CD4-positive, alpha-beta T cell treated with Interleukin-6 at 100 ng/mL for 8 hours (primary cell): ENCODE measurements at places on chromosomes 7 and 10.

- no peak for DNase-seq
Observed at GRCh38 chr10:114256008-114256765, 17.1 kb downstream of the VWA2 start.

- DNase-seq = no peak
Observed at GRCh38 chr10:122294511-122295450, 23.7 kb downstream of the BTBD16 start.

- no peak for DNase-seq
Observed at GRCh38 chr10:75845176-75845947, 413.9 kb downstream of the LRMDA start.

DNA sequence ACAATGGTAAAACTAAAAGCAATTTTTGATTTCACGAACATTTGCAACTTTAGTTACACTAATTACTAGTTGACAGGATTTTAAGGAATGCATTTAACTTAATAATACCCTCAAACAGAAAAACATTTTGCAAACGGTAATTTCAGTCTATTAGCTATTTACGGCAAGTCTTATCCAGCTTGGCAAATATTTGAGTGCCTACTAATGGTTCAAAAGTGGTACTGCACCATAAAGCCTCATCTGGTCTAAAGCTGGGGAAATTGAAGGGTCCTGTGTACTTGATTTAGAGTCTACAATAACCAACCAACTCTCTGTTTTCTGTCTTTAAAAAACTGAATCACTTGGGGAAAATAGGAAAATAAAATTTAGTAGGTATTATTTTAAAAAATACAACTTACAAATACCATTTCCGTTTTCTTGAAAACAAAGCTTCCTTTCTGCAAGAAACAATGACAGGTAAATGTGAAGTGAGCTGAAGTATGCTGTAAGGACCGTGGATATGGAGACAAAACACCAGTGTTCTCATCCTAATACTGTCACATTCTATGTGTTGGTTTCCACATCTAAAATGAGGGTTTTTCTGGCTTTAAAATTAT, 142.3 kb downstream of the VPS50 start:
- no peak for DNase-seq

DNA sequence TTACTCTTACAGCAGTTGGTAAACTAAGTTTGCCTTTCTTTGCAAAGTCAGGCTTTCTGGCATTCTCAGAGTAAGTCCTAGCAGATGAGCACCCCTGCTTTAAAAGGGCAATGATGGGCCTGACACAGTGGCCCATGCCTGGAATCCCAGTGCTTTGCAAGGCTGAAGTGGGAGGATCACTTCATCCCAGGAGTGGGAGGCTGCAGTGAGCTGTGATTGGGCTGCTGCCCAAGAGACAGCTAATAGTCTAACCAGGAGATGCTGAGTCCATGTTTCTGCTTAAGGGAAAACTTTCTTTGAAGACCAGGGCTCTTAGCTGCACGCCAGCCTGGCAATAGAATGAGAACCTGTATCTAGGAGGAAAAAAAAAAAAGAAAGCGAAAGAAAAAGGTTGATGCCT, 100.2 kb upstream of the MPP7 start:
- no peak for DNase-seq

DNA sequence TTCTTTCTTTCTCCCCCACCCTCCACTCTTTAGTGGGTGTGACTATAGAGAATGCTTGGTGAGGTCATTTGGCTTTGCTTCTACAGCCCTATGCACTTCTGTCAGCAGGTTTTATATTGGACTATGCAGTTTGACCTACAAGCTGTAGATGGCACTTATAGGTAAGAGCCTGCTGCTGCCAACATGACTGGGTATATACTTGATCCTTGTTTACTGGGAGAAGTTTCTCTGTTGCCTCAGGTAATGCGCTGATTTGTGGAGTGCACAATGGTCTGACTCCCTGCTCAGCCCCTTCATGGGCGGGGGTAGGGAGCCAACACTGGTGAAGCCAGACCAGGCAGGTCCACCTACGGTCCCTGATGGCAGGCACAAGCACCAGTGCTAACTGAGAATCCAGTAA, 33.7 kb upstream of the C7orf33 start:
- DNase-seq = no peak

DNA sequence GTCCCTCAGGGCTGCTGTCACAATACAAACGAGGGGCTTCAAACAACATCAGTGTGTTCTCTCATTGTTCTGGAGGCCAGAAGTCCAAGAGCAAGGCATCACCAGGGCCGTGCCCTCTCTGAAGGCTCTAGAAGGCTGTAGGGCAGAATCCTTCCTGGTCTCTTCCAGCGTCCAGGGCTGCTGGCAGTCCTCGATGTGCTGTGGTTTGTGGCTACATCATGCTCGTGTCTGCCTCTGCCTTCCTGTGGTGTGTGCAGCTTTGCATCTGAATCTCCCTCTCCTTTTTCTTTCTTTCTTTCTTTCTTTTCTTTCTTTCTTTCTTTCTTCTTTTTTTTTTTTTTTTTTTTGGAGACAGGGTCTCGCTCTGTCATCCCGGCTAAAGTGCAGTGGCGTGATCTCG, 103.5 kb downstream of the INSYN2A start:
- no peak for DNase-seq

DNA sequence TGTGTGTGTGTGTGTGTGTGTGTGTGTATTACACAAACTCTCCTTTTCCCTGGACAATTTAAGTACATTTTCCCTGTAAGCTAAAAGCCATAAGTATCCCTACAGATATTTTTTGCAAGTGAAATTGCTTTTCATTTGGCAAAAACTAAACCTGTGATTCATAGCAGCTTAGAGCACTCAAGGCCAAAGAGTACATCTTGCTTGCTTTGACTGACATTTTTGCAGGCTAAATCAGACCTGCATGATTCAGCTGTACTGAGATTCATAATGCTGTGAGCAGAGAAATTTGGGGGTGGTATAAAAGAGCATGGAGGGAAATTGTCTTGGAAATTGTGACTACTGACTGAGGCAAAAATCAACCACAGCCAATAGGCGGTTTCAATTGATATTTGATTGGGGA, 500.4 kb downstream of the GFRA1 start:
- no peak for DNase-seq

- DNase-seq = peak; percentile 47
Observed at GRCh38 chr7:100546129-100546925, 7.3 kb downstream of the AGFG2 start.

- DNase-seq = no peak
Observed at GRCh38 chr7:69982197-69982596, 383.9 kb downstream of the AUTS2 start.

DNA sequence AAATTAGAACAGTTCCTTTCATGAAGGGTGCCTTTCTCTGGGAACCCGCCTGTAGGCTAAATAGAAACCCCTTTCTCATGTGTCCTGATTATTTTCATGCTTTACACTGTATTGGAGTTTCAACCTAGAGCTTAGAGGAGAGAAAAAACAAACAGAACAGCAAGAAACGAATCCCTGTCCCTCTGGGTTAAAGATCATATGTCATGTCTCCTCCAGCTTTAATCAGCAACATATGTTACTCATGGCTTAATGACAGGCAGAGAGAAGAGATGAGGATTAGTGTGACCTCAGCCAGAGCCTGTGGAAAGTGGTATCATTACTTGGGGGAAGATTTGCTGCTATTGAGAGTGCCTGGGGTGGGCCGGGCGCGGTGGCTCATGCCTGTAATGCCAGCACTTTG, 32.1 kb downstream of the CRCP start:
- no peak for DNase-seq

DNA sequence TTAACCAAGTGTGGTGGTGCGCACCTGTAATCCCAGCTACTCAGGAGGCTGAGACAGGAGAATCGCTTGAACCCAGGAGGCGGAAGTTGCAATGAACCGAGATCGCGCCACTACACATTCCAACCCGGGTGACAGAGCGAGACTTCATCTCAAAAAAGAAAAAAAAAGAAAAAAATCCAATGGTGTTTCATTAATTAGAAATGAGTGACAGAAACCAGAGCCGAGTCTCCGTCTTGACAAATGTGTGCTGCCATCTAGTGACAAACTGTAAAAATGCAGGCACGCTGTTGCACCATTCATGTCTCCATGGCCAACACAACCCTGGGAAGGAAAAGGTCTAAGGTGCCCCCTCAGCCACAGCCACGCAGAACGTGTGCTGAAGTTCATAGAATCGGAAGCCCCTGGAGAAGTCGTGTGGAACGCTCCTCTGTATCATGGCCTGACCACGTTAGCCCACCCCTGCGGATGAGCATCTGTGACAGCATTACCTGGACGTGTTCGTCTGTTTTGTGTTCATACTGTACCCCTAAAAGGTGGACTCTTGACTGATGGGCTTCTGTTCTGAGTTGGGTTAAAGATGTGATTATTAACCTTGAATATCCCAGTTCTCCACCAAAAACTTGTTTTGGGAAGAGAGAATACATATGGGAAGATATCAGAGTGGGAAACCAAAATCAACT, 94.9 kb downstream of the LYZL2 start:
- DNase-seq = peak; percentile 78

DNA sequence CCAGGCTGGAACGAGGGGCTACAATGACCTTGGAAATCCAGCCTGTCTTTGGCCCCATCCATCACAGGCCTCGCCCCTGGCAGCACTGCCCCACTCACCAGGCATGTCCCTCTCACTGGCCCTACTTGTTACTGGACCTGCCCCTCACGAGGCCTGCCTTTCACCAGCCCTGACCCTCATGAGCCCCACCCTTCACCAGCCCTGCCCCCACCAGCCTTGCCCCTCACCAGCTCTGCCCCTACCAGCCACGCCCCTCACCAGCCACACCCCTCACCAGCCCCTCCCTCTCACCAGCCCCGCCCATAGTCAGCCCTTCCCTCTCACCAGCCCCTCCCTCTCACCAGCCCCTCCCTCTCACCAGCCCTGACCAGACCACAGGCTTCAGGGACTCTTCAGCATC, 57.8 kb downstream of the COL26A1 start:
- no peak for DNase-seq

- DNase-seq = no peak
Observed at GRCh38 chr7:24135003-24135817, 148.8 kb upstream of the NPY start.

- no peak for DNase-seq
Observed at GRCh38 chr10:129881641-129882040, 82.4 kb downstream of the EBF3 start.

DNA sequence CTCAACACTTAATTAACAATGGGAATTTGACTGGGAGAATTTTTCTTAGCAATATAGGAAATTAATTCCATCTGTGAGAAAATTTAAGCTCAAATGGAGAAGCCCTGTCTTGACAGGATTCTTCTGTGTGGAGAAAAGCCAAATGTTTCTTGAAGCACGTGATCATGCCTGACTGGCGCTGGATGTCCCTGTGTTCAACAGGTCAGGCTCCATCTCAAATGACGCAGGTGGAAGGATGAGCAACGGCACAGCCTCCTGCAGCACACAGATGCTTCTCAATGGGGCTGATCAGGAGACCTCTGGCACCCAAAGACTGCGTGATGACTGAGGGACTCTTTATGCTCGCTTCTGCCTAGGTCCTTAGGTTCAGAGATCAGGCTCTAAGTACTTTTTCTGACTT, 143.8 kb downstream of the RSU1 start:
- DNase-seq = no peak

- no peak for DNase-seq
Observed at GRCh38 chr10:69571618-69572158, 1.5 kb downstream of the NEUROG3 start.

DNA sequence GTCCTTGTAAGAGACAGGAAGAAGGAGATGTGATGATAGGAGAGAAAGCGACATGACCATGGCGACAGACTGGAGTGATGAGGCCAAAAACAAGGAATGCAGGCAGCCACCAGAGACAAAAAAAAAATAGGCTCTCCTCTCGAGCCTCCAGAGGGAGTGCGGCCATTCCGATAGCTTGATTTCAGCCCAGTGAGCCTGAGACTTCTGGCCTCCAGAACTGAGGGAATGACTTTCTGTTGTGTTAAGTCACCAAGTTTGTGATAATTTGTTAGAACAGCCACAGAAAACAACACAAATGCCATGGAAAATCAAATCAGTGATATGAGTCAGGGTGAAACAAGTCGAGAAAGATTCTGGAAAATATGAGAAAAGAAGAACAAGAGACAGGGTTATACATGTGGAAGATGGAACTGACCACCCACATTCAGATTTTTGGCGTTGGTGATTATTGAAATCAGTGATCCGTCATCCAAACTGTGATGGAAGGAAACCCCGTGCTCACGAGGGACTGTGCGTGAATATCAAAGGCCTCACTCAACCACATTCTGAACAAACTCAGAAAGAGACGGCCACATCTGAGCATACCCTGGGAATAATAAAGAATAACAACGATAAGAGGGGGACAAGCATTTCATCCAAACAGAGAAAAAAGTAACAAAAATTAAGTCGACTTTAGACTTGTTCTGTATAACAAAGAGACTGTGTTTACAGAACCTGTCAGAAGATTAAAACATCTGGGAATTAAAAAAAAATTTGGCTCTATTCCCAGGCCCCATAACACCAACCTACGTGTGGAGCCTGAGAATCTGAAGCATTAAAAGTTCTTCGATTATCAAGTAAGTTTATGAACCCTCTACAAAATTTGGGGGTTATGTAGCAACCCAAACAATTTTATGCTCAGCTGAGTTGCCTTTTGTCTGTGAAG, 72.1 kb downstream of the EEPD1 start:
- DNase-seq = no peak

DNA sequence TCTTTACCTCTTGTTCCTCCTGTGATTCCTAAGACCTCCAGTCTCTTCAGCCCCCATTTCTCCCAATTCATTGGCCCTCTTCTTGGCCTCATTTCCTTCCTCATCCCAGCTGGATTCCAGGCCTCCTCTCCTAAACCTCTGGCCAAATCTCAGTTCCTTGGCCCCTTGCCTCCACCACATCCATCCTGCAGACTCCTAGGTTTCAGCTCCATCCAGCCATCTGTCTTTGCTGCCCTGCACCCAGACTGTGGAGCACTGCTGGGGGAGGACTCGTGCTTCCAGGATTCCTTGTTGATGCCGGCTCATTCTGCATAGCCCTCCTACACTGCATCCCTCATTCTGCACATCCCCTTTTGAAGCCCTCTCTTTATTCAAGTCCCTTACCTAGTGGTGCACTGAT, 6.7 kb downstream of the PLAC9 start:
- no peak for DNase-seq

DNA sequence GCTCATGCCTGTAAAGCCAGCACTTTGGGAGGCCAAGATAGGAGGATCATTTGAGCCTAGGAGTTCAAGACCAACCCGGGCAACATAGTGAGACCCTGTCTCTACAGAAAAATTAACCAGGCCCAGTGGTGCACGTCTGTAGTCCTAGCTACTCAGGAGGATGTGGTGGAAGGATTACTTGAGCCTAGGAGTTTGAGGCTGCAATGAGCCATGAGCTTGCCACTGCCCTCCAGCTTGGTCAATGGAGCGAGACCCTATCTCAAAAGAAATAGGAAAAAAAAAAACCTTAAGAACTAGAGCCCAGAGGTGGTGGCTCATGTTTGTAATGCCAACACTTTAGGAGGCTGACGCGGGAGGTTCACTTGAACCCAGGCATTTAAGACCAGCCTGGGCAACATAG, 2.2 kb downstream of the STRA8 start:
- DNase-seq = no peak

GRCh38 chr7:45390731-45391130, 183.4 kb upstream of the ADCY1 start:
- DNase-seq = no peak
